Activated CD4-positive, alpha-beta T cell treated with anti-CD3 and anti-CD28 coated beads for 36 hours (primary cell): ENCODE measurements at places on chromosomes 11 and 22. TPM values are rescaled to one million over a fixed set of nuclear protein-coding genes. Genes with fewer than 3 reads are reported as not detected.

Gene DLAT
- total RNA-seq = 47.8 TPM

Gene TRAF6
- 11.1 TPM for total RNA-seq

Gene CEND1
- total RNA-seq = 0.50 TPM

Gene SLC2A11
- total RNA-seq = 7.7 TPM

Gene RBX1
- 49.9 TPM for total RNA-seq

Gene LINC01488
- total RNA-seq = not detected

DNA sequence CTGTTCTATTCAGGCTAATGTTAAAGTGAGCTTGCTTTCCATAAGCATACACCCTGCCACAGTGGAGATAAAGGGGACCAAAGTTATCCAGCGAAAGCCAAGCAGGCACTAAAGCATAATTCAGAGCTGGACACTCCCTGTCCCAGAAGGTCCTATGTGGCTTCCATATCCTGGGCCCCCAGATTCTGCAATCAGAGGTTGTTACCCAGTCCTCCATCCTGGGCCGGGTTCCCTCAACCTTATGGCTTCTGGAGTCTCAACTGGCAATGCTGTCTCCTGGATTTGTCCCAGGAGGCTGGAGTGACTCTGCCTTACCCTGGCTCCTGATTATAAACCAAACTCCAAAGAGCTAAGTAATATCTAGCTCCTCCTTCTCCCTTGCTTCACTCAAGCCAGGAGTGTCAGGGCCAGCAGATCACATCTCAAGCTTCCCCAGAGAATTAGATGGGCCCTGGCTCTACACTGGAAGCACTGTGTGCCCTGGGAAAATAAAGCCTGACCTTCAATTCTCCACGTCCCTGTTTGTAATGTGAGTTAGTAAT is 14.0 kb upstream of the SMIM35 start:
- DNase-seq = no peak

- no peak for DNase-seq
These were observed 814.2 kb upstream of the TENM4 start for GRCh38 chr11:80255021-80255420.

Gene SHISA8
- total RNA-seq = 1.4 TPM

GRCh38 chr22:25139062-25139461 is 60.6 kb upstream of the CRYBB3 start:
- DNase-seq = no peak

DNA sequence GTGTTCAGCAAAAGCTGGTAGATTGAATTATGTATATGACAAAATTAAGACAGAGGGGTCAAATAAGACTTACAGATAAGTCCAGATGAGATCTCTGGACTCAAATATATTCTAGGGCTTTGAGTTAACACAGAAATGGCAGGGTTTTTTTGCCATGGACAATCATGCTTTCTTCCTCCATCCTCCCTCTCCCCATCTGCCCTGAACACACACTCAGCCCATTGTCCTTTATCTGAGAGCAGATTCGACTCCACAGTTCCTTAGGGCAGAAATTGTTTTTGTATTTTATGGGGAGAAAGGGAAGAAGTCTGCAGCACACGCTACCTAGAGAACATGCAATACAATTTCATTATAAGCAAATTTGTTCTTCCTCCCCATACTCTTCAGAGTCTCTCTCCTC is 86.8 kb downstream of the SLC1A2 start:
- DNase-seq = no peak

GRCh38 chr11:763549-764321 is 13.6 kb downstream of the GATD1 start:
- no peak for DNase-seq

Gene MS4A7
- not detected for total RNA-seq

DNA sequence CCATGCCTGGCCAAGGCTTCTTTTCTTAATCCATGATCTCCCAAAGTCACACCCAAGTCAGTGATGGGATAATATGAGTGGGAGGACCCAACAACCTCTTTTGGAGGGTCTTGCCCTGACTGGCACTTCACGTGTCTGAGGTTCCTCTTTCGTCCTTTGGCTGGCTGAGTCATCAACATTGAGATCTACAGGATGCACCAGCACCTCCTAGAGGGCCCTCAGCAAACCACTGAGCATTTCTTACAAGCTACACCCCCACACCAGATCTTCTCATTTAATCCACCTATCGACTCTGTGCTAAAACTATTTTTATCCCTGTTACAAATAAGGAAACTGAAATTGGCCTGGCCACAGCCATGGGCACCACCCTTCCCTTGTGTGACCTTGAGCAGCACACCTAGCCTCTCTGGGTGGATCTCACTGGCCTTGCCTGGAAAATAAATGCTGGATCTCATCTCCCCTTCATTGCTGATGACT is 63.4 kb downstream of the FLI1 start:
- DNase-seq = peak; percentile 83

Gene KRTAP5-11
- not detected for total RNA-seq

GRCh38 chr11:42329929-42330565 is 870.6 kb upstream of the LRRC4C start:
- no peak for DNase-seq

GRCh38 chr11:134633276-134633675 is 221.2 kb upstream of the B3GAT1 start:
- no peak for DNase-seq

DNA sequence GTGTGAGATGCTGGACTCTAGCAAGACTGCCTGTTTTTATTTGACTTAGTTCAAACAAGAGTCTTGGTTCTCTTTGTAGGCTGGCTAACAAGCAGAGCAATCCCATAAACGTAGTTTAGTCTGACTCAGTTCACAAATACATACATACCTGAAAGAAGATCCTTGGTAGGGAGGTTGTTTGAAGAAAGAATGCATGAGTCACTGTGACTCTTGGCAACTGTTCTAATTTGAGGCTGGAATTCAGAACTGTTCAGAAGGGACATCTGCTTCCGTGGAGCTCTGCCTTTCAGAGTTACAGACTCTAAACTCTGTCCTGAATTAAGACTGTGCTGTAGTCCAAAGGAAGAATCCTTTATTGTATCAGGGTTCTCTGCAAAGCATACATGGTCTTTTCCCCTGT is 32.2 kb downstream of the C2CD3 start:
- DNase-seq = no peak
